ENCODE measurements at places on chromosomes 5 and 9.

DNA sequence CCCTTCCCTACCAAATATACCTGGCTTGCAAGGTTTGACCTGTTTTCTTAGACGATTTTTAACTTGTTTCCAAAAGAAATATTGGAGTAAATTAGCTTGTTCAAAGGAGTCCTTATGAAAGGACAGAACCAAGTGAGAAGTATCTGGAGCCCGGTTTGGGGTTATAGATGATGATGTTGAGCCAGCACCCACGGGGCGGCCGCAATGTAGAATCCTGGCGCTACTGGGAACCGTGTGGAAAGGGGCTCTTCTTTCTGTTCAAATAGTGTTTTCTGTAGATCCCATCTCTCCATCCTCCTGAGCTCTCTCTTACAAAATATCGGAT is 517 bp upstream of the EXOSC2 start:
- DNase-seq, result no peak

DNA sequence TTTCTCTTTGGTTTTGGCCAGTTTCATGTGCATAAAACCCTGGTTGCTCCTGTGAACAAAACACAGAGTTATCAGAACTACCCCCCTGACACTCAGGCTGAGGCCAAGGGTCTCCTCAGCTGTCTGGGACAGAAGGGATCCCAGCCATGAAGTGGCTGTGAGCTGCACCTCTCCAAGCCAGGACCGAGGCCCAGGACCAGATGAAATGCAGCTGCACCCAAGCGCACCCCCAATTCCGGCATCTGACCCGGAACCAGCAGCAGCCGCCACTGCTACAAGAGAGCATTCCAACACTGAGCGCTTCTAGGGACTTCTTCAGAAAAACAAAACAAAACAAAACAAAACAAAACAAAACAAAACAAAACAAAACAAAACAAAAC is 16.0 kb upstream of the SLC25A51 start:
- DNase-seq, result no peak

GRCh38 chr5:163089926-163090325 is 347.5 kb upstream of the CCNG1 start:
- DNase-seq, result no peak

DNA sequence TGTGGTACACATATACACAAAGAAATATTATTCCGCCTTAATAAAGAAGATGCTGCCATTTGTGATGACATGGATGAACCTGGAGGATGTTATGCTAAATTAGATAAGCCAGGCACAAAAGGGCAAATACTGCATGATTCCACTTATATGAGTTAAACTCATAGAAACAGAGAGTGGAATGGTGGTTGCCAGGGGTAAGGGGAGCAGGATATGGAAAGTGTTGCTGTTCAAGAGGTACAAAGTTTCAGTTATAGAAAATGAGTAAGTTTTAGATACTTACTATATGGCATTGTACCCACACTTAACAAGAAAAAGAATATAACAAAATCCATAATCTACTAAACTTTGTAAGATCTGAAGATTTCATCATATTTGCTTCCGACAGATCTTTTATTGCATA is 252.2 kb downstream of the SYK start:
- no peak for DNase-seq

- no peak for DNase-seq
Measured at GRCh38 chr9:130459151-130459550, 14.4 kb downstream of the ASS1 start.

DNA sequence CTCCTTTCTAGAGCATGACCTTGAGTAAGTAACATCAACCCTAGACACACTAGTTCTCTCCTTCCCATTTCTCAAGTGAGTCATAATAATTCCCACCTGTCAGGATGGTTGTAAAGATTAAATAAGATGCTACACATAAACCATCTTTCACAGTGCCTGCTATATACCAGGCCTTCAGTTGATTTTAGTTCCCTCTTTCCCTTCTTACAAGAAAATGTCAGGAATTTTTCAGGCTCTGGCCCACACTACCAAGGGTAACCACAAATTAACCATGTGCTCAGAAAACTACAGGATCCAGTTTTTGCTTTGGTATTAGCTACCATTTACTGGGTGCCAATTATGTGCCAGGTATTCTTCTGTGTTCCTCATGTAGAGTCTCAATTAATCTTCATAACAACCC is 42.7 kb upstream of the RARS1 start:
- no peak for DNase-seq

- DNase-seq, result no peak
Measured at GRCh38 chr5:94810281-94810680, 191.8 kb downstream of the SLF1 start.

DNA sequence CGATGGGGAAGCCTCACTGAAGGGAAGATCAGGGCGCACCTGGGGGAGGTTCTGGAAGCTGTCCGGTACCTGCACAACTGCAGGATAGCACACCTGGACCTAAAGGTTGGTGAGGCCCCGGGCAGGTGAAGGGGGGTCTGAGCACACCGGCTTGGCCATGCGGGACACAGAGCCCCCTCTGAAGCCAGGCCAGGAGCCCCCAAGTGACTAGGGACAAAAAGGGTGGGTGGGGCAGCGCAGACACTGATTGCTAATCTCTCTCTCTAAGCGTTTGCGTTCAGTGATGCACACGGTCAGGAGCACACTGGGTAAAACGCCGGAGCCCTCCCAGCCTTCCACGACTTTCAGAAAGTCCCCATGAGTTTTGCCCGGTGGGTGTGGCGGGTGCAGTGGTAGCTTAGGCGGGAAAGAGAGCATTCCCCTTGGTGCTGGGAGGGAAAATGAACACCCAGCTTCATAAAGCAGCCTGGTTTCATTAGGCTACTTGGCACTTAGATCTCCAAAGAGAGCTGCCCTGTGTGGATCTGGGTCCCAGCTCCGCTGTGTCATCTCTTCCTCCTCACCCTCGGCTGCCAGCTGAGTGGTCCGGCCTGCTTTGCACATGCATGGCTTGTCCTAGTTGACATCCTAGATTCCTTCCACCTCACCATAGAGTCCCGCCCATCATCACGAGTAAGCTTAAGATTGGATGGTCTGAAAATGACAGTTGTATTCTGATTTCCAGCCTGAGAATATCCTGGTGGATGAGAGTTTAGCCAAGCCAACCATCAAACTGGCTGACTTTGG is 74.2 kb upstream of the OTULINL start:
- DNase-seq, result no peak

- no peak for DNase-seq
Measured at GRCh38 chr5:61071526-61071925, 90.7 kb downstream of the SMIM15 start.

GRCh38 chr5:180138214-180138975 is 66.8 kb upstream of the RNF130 start:
- DNase-seq, result no peak

DNA sequence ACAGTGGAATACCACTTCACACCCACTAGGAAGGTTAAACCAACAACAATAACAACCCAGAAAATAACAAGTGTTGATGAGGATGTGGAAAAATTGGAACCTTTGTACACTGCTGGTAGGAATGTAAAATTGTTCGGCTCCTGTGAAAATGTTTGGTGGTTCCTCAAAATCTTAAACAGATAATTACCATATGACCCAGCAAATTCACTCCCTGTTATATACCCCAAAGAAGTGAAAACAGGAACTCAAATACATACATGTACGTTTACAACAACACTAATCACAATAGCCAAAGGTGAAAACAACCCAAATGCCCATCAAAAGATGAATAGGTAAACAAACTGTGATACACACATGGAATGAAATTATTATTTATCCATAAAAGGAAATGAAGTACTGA is 178.5 kb upstream of the PHYKPL start:
- DNase-seq, result no peak

All from NCI-H2107 (cell line).